CD4-positive, alpha-beta T cell treated with Interleukin-2 at 100 ng/mL for 4 hours (primary cell): ENCODE measurements at places on chromosomes 3 and 15.
A peak's percentile ranks its signal among the peaks of the same experiment; 100 is the strongest.

DNA sequence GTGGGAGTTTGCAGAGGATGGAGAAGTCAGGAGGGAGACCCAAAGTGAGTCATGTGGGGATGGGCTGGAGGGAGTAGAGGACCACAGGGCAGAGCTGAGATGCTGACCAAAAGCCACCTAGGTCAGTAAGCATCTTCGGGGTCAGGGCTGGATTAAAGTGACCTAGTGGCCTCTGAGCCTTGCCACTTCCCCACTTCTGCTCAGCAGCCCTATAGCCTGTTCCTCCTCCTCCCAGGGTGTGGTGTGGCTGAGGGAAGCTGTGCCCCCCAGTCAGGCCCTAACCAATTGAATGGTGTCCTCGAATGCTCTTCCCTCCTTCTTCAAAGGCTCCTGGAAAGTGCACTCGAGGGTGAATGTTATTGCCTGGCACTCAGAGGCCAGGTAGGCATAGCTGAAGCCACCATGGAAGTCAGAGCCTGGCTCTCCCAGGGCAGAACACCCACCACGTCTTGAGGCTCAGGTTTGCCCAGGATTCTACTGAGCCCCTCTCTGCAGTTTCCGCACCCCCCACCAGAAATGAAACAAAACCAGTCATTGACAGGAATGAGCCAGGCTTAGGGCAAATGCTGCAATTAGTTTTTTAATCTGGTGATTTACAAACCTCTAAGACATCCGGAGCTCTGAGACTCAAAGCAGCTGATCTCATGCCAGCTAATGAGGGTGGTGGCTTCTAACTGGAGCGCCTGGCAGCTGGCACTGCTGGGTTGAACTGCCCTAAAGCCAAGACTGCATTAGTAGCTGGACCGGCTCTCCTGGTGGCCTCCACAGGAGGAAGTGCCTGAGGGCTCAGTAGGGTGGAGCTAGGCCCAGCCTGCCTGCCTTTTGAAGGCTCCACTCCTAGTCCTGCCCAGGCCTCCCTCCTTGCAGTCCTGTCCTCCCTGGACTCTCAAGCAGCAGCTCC lies 26.0 kb upstream of the VIPR1 start:
- DNase-seq: no peak

DNA sequence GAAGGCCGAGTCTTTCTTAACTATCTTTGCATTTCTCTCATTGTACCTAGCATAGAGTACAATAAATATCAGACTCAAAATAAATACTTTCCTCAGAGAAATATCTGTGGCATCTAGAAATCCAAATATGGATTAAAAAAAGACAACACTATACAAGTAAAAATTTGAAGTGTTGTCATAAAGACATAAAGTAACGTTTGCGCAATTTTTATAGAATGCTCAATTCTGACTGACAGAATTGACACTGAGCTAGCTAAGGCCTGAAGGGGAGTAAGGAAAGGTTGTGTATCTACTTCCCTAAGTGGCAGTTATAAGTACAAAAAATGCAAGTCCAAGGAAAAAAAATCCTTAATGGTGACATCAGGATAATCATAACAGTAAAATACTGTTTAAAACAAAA lies 1.1 kb downstream of the SEC11A start:
- DNase-seq: no peak

DNA sequence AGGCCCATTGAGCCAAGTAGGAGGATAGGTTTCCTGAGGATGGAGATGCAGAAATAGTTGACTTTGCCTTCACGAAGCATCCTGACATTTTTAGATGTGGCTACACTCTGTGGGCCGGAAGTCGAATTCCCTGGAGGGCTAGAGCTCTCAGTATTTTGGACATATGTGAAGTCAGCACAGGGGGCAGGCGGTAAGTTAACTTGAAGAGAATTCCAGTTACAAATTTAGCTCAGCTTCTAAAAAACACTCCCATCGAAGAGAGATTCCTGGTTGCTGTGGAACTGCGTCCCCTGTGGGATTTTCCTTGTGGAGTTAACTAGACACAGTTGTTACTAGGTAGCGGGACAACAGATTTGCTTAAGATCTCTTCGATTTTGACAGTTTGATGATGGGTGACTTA lies 161.9 kb upstream of the RGMA start:
- no peak for DNase-seq

- DNase-seq: no peak
These were observed 133.4 kb upstream of the SATB1 start for GRCh38 chr3:18558507-18558906.

- DNase-seq: no peak
These were observed 262.7 kb downstream of the FEZF2 start for GRCh38 chr3:62110443-62111225.

DNA sequence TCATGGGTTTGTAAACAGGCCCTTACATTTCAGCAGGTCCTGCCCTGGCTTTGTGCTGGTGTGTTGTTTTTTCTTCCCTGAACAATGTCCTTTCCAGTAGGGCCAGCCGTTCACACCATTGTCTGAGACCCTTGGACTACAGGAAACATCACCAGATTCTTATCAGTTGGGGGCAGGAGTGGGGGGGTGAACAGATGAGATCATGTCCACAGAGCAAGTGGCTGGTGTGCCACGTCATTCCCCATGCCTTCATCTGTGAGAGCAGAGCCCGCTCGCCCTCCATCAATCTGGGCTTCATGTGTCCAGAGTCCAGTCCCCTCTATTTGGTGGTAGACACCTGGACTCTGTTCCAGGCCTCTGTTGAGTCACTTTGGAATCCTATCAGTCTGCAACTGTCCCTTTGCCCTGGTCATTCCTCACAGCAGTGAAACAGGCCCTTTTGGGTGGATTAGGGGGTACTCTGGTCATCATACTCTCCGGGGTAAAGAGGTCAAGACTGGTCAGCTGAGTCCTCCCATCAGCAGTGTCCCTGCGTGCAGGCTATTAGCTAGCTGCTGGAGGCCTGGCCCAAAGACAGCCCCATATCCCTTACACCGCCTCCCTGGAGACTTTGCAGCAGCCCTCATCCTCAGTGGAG lies 15.0 kb downstream of the SEMA3G start:
- no peak for DNase-seq

GRCh38 chr15:60713119-60714084 lies 234.5 kb upstream of the ICE2 start:
- no peak for DNase-seq

DNA sequence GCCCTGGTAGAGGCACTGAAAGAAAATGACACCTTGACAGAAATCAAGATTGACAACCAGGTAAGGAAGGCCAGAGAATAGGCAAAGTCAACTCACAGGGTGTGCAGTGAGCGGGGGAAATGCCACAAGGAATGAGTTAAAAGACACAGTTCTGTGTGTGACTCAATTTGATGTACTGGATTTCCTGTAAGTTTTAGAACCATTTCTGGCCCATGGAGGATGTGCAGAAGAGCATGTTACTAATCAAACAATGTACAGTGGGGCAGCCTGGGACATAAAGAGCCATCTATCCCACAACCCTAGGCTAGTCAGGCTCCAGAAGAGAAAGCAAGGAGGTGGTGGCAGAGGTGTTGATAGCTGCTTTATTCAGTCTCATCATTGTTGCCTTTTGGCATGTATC lies 31.2 kb upstream of the TMOD3 start:
- DNase-seq: no peak

GRCh38 chr3:148848410-148848809 lies 16.7 kb upstream of the CPA3 start:
- no peak for DNase-seq

GRCh38 chr3:13173186-13173585 lies 100.0 kb upstream of the IQSEC1 start:
- no peak for DNase-seq

- peak; percentile 82 for DNase-seq
These were observed at the start of gene STT3B for GRCh38 chr3:31532587-31533168. Gene STT3B (plus strand): TSS chr3:31532925. CDS start chr3:31532999, 74 bp downstream.

- DNase-seq: no peak
These were observed 30.3 kb downstream of the CYP11A1 start for GRCh38 chr15:74337146-74337545.

DNA sequence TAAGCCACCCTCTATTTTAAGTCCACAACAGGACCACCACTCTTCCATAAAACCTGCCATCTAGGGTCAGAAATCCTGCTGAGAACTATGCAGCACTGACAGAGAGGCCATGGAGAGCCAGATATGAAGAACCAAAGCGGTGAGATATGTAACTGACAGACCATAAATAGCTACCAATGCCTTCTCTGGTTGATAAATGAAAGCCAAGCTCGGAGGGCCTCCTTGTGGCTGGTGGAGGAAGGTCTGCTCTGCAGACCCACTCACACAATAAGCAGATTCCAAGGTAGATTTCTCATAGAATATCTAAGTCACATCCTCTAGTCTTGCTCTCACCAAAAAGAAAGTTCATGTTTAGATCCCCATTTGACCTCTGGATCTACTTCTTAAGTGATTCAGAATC lies 38.9 kb downstream of the RYK start:
- DNase-seq: no peak

GRCh38 chr15:65130941-65131340 lies 2.7 kb downstream of the PDCD7 start:
- DNase-seq: no peak

DNA sequence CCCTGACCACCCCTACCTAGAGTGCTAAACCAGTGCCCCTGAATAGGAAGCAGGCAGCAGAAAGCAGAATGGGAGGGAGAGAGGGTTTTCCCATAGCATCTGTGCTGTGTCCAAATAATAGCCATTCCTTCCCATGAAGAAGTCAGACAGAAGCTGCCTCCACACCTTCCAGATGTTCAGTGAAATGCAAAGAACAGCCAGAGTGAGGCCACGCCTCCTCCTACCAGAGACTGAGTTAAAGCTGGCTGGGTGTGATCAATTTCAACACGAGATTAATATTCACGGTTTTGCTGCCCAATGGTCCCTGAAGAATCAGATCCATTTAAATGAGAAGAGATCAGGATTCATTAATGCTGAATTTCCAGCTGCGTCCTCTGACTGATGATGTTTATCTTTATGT lies 111.8 kb downstream of the SRGAP3 start:
- no peak for DNase-seq

DNA sequence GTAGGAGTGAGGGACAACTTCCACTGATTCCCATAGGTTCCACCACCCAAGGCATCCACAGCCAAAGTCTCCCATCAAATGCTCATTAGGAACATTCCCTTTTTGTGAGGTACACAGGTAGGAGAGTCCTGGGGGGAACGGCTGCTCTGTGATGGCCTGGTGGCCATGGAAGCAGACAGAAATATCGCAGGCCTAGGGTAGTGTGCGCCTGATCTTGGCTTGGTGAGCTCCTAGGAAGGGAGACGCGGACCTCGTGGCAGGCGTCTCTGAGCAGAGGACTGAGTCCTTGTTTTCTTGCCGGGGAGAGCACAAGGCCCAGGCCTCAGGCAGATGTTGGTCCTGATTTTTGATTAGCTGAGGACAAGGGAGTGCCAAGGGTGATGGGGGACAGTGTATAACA lies 99.5 kb downstream of the SNRPN start:
- DNase-seq: no peak

DNA sequence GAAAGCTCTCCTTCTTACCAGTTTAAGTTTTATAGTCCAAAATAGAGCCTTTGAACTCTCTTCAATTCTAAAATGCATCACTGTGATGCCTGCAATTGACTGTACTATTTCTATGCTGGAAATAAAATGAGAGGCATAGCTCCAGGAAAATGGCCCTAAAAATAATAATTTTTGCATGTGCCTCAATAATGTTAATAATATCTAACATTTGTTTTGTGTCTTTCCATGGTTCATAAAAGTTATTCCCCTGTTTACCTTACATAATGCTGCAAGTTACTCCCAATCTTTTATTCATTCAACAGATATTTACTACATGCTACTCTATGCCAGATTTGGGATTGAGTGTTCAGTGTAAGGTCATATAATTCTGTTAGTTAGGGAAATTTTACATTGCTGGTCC lies 574.0 kb downstream of the RBMS3 start:
- no peak for DNase-seq

DNA sequence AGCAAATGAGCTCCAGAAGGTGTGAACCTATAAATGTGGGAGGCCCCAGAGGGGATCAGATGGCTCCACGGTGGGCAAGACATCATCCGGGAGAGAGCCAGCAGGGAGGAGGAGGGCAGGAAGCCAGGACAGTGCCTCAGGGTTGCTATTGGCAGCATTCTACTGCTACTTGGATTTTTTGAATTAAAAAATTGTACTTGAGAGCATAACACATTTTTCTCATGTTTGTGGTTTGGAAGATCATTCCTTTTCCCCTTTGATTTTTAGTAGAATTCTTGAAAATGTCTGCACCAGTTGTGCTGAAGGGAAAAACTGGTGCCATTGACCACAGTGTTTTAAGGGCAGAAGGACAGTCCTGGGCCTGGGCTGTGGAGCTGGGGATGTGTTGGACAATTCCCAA lies 59.2 kb downstream of the LYZL4 start:
- no peak for DNase-seq

DNA sequence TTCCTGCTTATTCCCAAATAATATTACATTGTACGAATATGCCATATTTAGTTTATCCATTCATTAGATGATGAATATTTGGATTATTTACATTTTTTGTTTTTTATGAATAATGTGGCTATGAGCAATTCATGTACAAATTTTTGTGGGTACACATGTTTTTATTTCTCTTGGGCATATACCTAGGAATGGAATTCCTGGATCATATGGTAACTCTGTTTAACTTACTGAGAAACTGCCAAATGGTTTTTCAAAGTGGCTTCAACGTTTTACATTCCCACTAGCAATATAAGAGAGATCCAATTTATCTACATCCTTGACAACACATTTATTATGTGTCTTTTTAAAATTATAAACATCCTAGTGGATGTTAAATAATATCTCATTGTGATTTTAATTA lies 362.0 kb upstream of the TMCO5A start:
- no peak for DNase-seq

GRCh38 chr3:102449341-102449740 lies 14.5 kb downstream of the ZPLD1 start:
- DNase-seq: no peak

- DNase-seq: peak; percentile 16
These were observed 33.7 kb downstream of the RORA start for GRCh38 chr15:61195116-61196002.

GRCh38 chr3:157384031-157384430 lies 52.6 kb upstream of the PTX3 start:
- no peak for DNase-seq

GRCh38 chr3:18968120-18968519 lies 180.2 kb upstream of the KCNH8 start:
- DNase-seq: no peak

GRCh38 chr15:46703020-46703861 lies 1014.1 kb upstream of the SEMA6D start:
- no peak for DNase-seq

DNA sequence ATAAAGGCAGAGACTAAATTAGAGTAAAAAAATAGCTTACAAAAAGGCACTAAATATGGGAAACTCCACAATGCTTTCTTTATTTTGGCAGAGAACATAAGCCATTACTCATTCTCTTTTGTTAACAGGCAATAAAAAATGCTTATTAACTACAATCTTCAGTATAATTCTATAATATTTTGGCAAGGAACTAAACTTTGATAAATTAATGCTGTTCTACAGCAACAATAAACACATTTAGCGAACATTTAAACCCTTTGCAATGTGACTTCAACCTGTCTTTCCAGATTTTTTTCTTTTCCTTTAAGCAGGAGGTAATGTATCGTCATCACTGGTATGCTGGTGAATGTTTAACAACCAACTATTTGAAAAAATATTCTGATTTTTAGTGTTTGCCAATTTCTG lies 42.2 kb upstream of the POU1F1 start:
- DNase-seq: no peak

GRCh38 chr3:48274452-48274851 lies 33.5 kb downstream of the ZNF589 start:
- no peak for DNase-seq

GRCh38 chr15:42628761-42629160 lies 53.4 kb downstream of the STARD9 start:
- no peak for DNase-seq
